ENCODE measurements at places on chromosomes 2 and 18.
A peak's percentile ranks its signal among the peaks of the same experiment; 100 is the strongest.

DNA sequence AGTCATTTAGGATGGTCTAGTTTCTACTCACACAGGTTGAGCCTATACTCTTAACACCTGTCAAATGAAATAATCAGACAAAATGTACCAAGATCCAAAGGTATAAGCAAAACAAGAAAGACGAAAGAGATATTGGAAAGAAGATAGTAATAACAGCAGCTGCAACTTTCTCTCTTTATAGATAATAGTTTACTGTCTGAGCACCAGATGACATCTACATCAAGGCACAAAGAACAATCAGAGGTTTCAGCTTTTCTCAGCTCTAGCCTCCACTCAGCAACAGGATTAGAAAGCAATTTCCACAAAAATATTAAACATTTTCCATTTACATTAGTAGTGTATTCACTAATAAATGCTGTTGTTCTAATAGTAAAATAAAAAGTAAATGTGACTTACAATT, 66.3 kb downstream of the RTTN start:
- no peak for DNase-seq

GRCh38 chr2:25190536-25190935, 22.2 kb upstream of the POMC start:
- DNase-seq = no peak

DNA sequence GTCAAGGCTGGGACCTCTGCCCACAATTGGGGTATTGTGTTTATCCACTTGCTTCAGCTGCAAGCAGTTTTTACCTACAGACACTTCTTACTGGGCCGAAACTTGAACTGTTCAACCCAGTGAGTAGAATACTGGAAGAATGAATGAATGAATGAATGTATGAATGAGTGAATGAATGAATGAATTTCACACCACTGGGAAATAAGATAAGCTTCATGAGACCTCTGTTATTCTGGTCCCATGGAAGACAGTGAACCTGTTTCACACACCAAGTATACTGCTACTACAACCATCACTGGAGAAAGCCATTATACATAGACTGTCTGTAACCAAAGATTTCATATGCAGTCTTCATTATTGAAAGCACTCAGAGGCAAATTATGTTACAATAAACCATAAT, 295.0 kb upstream of the GULP1 start:
- no peak for DNase-seq

DNA sequence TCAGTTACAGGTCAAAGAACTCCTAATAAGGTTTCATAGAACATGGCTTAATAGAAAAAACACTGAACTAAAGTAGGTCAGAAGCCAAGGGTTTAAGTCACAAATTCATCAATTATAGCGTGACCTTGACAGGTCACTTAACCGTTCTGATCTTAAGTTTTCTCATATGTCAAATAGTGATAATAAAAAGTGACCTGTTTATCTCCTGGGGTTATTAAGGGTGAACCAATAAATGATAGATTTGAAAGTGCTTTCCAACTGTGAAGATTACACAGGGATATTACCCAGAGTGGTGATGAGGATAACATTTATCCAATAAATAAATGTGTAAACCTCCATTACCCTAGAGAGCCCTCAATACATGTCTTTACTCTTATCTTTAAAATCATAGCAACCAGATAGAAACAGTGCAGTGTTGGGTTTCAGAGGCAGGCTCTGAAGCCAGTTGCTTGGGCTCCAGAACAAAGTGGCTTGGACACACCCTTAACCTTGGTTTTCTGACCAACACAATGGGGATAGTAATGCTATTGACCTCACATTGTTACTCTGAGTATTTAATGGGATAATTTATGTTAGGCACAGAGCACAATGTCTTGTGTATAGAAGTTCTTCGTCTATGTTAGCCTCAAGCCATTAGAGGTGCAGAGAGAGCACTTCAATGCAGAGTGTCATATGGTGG, 48.6 kb downstream of the KLHL14 start:
- DNase-seq = no peak

GRCh38 chr2:205885492-205886099, 200.4 kb downstream of the INO80D start:
- peak; percentile 83 for DNase-seq

- DNase-seq = no peak
Measured at GRCh38 chr2:58900246-58901027, 659.3 kb upstream of the FANCL start.

DNA sequence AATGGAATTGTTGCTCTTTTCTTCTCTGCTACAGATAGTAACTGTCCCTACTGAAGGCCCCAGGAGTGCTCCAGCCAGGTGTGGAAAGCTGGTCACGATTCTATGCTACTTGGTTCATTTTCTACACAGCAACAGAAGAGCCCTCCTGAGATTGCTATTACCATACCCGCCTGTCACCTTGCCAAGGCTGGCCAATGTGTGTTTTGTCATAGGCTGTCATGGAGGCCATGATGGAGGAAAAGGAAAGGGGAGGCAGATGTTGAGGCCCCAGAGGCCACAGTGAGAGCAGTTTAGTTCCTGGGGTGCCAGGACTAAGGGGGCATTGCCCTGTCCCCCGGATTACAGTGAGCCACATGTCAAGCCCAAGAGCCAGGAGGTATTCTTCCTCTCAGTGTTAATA, 952 bp downstream of the ELMOD3 start:
- no peak for DNase-seq

GRCh38 chr2:236604575-236605344, 35.1 kb downstream of the ACKR3 start:
- DNase-seq = no peak

DNA sequence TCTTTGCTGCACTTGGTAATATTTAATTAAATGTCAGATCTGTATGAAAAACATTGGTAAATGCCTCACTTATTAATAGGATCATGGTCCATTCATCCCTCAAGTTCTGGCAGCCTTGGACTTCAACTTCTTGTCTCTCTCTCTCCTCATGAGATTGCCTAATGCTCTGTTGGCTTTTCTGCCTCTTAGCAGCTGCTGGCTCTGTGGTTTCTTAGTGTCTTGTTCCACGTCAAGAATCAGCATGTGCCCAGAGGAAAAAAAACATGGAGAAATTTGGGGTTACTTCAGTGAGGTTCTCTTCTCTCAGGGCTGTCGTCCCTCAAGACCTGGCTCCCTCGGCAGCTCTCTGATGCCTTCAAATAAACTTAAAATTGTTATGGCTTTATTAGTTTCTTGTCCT, 75.4 kb downstream of the TAF4B start:
- no peak for DNase-seq

DNA sequence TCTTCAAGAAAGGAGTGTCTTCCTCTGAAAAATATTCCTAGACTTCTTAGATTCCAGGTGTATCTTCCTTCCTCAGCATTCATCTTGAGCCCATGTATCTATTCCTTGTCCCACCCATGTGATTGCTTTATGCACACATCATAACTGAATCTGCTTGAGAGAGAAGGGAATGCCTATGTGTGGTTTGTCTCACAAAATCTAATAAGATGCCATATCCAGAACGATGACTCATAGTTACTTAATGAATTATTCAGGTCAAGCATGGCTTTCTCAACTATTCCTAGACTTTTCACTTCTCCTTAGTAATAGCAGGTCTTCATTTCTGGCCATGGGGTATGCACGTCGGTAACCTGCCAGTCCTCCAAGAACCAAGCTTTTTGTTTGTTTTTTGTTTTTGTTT, 121.8 kb downstream of the SETBP1 start:
- DNase-seq = no peak

- DNase-seq = no peak
Measured at GRCh38 chr2:128600581-128601297, 282.1 kb upstream of the HS6ST1 start.

- DNase-seq = no peak
Measured at GRCh38 chr2:152038441-152038958, 60.3 kb downstream of the CACNB4 start.

GRCh38 chr2:34734662-34735061, 1135.6 kb upstream of the FAM98A start:
- DNase-seq = no peak

GRCh38 chr2:8159211-8159965, 522.5 kb upstream of the ID2 start:
- no peak for DNase-seq

- DNase-seq = no peak
Measured at GRCh38 chr18:40852406-40852805, 1102.6 kb upstream of the PIK3C3 start.

DNA sequence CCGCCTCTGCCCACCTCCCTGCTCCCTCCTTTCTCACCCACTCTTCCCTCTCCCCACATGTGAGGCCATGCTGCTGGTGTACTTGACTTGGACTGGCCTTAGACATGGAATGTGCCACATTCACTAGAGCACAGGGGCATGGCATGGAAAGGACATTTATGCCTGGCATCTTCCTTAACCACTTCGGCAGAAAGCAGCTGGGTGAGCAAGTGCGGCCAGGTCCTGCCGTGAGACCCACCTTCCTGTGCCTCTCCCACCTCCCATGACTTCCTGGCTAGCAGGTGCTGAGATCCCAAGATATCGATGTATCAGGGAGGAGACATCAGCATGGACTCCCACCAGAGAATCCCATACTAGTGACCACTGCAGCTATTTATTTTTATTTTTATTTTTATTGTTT, 13.0 kb downstream of the GPR55 start:
- DNase-seq = no peak

DNA sequence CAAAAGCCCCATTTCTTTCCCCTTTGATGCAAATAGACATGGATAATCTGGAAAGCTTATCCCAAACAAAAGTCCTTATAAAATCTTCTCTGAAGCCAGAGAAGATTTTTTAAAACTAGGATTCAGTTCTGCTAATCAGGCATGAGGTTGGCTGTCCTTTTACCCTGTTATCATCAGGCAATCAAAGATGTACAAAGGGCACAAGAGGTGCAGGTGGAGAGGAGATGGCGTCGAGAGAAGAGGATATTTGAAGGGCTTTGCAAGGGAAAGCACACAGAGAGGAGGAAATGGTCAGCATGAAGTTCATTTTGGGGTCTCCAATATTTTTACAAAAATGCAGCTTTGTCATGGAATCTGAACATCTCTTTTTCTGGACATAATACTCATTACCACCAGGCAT, 88.5 kb downstream of the KLF7 start:
- DNase-seq = no peak

DNA sequence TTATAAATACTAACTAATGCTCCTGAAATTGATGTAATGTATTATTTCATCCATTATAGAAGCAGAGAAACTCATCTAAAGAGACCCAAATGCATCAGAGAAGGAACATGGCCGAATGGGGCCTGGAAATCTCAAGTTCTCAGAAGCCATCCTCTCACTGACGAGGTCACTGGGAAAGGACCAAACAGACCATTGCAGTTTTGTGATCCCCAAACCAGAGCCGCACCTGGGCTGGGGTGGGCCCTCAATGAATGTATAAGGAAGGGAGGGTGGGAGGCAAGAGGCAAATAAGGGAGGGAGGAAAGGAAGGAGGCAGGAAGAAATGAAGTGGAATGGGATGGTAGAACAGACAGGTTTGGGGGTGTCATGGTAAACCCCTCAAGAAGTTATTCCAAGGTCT, 245.3 kb upstream of the ID2 start:
- DNase-seq = no peak

DNA sequence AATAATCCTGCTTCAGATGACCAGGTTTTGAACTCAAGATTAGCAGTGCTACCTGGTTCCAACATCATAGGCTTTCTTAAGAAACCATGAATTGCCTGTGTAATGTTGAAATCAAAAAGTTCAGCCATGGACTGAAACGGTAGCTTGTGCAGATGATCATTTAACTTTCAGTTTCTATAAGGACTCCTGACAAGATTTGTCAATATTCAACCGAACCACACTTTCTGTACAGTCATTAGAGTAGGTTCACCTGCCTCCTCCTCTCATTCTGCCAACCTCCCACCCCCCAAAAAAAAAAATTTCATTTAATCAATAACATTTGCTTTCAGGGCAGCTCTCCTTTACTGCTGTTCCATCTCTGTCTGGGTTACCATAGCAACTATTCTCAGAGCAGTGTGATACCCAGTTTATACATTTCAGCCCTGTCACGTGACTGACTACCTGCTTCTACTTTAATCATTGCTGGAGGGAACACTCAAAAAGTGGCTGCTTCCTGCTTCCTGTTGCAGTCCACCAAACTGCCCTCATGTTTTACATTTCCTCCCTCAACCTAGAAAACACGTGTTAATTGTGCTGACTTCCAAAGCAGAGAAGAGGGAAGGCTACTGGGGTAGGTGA, 275.5 kb downstream of the SS18 start:
- DNase-seq = no peak

- no peak for DNase-seq
Measured at GRCh38 chr2:226159875-226160479, 639.6 kb downstream of the IRS1 start.

DNA sequence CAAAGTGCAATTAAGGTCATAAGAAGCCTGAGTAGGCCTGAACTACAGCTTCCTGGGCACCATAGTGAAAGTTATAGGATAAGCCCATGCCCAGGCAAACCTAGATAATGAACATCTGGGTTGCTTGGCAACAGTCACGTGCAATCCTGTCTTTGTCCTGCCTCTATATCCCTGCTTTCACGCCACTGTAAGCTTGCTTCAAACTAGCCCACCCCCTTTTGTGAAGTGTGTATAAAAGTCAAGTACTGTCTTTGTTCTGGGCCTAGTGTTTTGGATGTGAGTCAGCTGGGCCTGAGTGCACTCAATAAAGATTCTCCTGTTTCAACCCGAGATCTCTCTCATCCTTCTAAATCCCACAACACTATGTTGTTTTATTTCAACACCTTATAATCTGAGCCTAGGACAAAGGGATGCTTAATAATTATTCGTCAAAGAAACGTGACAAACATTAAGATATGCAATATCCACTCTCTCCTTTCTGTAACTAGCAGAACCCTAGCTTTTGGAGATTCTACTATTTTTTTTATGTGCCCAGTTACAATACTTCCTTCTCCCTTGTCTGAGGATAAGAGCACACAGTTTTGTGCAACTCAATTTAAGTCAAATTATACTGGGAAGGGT, 927.8 kb downstream of the SUCLG1 start:
- no peak for DNase-seq

GRCh38 chr18:12463191-12463590, 55.5 kb downstream of the PRELID3A start:
- DNase-seq = no peak

DNA sequence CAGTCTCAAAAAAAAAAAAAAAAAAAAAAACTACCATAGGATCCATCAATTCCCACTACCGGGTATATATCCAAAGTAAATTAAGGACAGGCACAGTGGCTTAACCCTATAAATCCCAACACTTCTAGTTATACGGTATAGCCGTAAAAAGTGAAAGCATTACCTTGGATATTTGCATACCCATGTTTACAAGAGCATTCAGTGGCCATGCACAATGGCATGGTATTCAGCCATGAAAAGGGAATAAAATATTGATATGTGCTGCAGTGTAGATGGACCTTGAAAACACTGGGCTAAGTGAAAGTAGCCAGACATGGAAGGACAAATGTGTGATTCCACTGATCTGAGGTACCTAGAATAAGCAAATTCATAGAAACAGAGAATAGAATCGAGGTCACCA, 111.8 kb upstream of the CAB39 start:
- no peak for DNase-seq
